Stimulated activated CD4-positive, alpha-beta T cell treated with anti-CD3 and anti-CD28 coated beads, TNF-alpha, amount 100 ng/mL, for 48 hours (primary cell): ENCODE measurements at places on chromosomes 2 and 18.

GRCh38 chr18:67682516-67682915 lies 166.0 kb upstream of the DSEL start:
- DNase-seq: no peak

DNA sequence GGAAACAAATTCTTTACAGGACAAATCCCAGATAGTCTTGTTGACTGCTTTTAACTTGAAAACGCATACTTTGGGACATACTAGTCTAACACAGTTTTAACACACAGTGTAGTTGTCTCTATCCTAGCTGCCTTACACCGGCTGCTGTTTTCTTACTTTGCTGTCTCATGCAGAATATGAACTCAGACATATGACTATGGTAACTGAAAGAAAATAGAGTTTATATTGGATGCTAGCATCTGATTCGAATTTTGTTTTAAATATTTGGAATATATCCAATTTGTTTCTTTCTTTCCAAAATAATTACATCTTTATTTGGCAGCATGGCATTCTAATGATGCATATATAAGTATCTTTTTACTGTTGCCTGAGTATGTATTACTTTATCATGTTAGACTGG lies 69.8 kb downstream of the ANKRD12 start:
- DNase-seq: no peak

GRCh38 chr18:24060644-24061043 lies 46.1 kb downstream of the TTC39C start:
- DNase-seq: no peak

DNA sequence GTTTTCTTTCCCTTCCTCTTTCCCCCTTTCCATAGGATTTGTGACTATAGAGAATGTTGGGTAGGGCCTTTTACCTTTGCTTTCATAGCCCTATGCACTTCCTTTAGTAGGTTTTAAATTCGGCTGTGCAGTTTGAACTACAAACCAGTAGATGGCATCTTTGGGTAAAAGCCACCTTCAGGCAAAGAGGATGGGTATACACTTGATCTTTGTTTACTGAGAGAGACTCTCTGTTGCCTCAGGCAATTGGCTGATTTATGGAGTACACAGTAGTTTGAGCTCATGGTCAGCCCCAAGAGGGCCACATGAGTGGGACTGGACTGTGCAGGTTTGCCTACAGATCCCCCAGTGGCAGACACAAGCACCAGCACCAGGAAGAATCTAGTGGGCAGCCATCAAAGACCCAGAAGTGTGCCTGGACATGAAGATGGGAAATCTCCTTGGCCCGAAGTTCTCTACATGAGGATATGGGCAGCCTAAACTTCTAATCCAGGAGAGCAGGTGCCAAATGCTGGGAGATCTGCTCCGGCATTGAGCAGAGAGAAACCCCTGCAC lies 1304.3 kb upstream of the DDX18 start:
- no peak for DNase-seq
